ENCODE measurements at places on chromosomes 16 and 17. TPM values are rescaled to one million over a fixed set of nuclear protein-coding genes. Genes with fewer than 3 reads are reported as not detected.

DNA sequence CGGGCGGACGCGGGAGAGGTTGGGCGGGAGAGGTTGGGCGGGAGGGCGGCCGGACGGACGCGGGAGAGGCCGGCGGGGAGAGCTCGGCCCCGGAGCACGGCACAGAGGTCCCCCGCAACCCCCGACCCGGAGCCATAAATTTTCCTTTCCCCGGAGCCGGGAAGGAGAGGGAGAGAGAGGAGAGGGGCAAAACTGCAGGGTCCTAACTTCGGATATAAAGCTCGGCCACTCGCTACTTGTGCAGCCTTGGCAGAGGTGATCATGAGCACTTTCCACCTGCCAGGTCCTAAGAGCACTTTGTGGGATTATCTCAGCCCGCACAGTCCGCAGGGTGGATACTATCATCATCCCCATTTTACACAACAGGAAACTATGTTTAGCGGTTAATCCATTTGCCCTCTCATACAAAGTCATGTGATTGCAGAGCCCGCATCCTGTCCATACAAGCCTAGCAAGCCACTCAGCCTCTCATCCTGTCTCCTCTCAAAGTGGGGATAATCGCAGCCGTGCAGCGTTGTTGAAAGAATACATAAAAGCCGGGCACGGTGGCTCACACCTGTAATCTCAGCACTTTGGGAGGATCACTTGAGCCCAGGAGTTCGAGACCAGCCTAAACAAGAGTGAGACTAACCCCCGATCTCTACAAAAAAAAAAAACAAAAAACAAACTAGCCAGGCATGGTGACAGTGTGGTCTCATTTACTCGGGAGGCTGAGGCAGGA is 780 bp upstream of the DCAKD start:
- peak; percentile 79 for DNase-seq

- DNase-seq, result no peak
These were observed 2.8 kb upstream of the ACSF3 start for GRCh38 chr16:89090669-89091426.

ZFPM1 gene
- total RNA-seq, result 0.96 TPM

DNA sequence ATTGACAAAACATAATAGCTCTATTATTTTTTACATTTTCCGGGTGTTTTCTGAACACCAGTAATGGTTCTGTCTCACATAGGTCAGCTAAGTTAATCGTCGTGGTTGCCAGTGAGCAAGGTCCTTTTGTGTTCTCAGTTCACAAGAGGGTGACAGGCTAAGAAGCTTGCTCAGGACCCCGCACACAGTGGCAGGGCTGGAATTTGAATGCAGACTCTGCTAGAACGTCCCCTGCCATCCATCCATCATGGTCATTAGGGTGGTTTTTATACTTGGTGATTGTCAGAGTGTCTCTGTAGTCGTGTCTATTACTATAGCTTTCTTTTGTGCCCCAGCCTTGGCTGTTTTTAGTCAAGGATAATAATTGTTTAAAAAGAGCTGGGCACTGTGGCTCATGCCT is 176.2 kb downstream of the SNX29 start:
- DNase-seq, result peak; percentile 21

CCL4 gene
- not detected for total RNA-seq

DNA sequence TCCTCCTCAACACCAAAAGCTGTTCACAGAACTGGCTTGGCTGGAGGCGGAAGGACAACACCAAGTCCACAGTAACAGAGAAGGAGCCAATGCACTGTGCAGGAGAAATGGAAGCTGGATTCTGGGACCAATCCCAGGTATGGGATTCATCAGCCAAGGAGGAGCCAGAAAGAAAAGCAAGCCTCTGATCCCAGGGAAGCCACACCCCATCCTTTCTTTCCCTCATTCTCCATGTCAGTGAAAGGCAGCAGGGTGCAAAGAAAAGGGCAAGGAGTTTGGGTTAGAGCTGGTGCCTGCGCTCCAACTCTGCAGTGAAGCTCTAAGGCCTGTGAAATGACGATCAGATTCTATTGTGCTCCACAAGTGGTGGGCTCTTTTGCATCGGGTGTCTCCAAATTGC is 11.0 kb downstream of the DCAKD start:
- DNase-seq, result peak; percentile 84

Data from neural progenitor cell (in vitro differentiated cells).